Bone marrow (tissue), 2 donors: ENCODE measurements at places on chromosomes 7 and 10.

DNA sequence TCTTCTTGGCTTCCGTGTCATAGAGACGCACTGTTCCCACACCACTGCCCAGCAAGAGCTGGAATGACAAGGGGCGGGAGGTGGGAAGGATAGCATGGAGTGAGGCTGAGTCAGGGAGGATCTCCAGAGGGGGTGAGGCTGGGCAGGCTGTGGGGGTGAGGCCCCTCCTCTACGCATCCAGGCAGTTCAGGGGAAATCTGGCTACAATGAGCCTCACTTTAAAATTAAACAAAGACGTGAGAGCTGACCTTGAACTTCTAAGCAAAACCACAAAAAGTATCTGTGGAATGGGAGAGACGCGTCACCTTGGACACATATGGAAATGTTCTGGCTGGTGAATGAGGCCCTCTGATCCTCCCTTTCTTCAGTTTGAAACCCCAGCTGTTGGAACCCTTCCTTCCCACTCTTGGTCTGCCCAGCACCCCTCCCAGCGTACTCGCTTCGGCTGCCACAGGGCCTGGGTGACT, 17.7 kb downstream of the WDR91 start:
- DNase-seq = no peak

- no peak for DNase-seq
Measured at GRCh38 chr10:74012480-74012879, 14.6 kb downstream of the VCL start.

DNA sequence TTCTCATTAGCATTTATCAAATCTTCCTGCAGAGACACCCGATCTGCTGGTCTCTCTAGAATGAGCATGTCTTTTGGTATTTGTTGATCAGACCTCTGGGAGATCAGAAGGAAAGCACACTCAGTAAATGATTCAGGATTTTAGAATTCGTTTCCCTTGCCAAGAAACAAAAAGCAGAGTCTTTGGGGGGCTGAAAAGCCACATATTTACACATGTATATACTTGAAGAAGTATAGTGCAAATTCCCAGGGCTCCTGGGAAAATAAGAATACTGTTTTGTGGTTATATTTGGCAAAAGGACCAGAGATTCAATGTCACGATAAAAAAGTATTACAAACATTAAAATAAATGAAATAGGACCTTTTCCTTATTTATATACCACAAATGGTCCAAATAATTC, 100.2 kb downstream of the AGMO start:
- no peak for DNase-seq

- DNase-seq = peak; percentile 40
Measured at GRCh38 chr7:155002411-155003091, 373 bp downstream of the PAXIP1 start.

GRCh38 chr10:91287912-91288311, 67.4 kb downstream of the PCGF5 start:
- no peak for DNase-seq

DNA sequence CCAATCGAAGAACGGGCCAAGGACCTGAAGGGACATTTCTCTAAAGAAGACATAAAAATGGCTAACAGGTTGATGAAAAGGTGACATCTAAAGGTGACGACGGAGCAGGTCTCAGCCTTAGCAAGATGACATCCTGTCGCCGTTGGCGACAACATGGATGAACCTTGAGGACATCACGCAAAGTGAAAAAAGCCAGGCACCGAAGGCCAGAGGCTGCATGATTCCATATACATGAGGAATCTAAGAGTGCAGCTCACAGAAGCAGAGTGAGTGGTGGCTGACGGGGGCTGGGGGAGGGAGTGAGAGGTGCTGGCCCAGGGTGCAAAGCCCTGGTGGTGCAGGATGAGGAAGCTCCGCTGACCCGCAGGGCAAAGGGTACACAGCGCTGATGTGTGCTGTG, 34.1 kb upstream of the NKX6-2 start:
- DNase-seq = no peak
